ENCODE measurements at places on chromosomes 12 and 14.

DNA sequence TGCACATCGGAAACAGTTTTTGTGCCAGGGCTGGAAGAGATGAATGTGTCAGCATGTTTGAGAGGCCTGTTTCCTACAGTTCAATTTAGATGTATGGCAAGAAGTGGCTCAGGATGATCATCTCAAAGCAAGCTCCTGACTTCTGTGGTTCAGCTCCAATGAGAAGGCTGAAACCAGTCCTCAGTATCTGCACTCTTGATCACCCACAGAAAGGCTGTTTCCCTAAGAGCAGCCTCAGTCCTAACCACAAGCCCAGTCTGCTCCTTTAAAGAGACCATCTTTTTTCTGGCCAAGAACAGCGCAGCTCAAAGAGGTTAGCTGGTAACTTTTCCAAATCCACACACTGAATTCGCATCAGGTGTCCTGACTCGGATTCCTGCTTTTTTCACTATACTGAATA is 19.2 kb downstream of the CSRP2 start:
- DNase-seq = no peak

DNA sequence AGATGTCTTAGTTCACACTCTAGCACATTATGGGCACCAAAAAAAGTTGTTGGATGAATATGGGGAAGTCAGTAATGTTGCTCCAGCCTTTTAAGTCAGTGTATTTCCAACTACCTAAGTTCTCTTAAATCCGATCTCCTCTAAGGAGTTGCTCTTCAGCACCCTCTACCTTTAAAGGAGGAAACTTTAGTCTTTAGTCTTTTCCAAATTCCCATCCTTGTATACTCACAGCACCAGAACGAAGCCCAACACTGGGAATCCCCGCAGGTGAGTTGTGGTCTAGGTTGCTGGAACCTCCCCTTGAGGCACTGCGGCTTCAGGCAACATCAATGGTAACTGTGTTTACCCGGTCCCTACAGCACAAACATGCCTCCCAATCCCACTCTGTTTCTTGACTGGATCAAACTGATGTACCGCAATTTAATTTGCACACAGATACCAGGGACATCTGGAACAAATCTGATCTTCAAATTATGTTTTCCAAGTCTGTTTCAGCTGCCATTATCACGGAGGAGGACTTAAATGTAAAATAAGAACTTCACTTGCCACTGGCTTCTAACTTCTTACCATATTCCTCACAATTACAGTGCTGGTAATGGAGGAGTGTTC is 179.0 kb downstream of the FOXN3 start:
- no peak for DNase-seq

DNA sequence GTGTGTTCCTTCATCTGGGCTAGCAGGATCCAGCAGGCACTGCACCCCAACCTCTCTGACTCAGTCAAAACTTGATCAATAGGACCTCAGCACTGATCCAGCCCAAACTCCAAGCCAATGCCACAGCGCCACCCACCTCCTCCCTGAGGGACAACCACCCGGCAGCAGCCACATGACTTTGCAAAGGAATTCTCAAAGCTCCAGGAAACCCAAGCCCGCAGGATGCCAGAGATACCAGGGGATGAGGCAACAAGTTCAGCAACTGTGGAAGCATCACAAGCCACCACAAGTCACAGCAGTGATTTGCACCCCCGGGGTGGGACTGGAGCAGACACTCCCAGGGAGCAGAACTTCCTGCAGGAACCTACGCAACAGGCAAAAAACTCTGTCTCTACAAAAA is 37.3 kb downstream of the ACTN1 start:
- DNase-seq = peak; percentile 89

DNA sequence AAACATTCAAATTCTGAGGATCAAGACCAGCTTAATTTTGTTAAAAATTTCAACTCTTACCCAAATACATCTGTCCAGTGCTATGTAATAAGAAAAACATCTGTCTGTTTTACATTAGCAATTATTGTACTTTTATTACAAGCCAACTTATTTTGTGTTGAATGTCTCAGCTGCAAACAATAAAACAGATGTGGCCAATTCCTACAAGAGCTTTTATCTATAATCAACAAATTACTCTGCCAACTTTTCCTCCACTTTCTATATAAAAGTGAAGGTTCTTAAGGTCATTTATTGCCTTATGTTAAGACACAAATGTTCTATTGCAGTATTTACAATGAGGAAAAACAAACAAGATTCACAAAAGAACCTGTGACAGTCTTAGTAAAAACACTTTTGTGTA is 72.7 kb downstream of the NOVA1 start:
- no peak for DNase-seq

DNA sequence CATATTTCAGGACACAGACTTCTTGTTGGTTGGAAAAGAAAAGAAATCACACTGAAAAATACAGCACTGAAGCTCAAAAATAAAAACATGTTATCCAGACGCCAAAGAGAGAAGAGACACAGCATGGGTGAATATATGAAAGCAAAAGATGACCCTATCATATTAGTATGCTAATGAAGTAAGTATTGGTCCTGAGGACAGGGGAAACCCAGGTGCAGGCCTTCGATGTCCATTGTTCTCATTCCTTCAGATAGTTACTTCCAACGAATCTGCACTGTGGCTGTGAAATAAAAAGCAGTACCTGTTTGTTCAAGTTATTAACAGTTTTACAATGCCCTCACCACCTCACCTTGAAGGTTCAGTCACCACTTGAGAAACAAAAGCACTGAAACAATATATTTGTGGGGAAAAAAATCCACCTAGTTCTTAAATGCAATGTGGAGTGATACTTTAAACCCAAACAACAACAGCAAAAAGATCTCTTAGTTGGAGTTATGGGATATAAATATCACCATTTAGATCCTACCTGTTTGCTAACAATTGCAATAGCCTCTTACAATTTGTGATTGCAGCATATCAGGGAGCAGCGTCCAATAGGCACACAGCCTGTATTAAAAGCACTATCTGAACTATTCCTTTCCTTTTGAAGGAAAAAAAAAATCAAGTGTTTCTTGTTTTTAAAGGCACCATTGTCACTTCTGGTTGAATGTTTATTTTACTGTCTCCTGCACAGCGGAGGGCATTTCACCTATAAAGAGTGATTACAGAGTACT is 188.1 kb downstream of the BCAT1 start:
- DNase-seq = no peak

- DNase-seq = no peak
Observed at GRCh38 chr12:21939435-21939834, 1.8 kb downstream of the ABCC9 start.

DNA sequence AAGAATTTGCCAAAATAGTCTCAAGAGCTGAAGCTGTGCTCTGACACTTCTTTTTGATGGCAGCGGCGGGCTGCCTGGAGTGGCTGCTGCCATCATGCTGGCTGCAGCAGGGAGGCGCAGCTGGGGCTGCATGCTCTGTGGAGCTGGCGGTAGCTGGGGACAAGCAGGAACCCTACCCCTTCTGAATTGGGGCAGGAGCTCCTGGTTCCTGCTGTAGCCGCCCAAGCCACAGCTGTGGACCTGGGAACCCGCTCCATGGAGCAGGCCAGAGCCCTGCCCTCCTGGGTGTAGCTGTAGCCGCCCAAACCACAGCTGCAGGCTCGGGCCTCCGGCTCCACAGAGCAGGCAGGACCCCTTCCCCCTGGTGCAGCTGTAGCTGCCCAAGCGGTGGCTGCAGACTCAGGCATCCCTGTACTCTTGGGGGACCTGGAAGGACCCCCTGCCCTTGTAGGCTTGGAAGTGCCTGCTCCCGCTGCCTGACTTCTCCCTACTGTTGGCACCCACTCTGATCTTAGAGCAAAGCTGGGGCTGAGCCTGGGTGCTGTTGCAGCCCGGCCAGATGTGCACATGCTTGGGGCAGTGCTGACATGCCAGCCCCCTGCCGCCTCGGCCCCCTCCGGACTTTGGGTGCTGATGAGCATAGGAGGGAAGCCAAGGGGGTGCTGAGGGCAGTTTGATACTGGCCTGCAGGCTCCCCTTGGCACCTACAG is 33.3 kb downstream of the APAF1 start:
- DNase-seq = no peak

GRCh38 chr12:108839018-108839889 is 18.1 kb downstream of the SSH1 start:
- no peak for DNase-seq

- DNase-seq = no peak
Observed at GRCh38 chr12:118038137-118038536, 21.6 kb downstream of the RFC5 start.

DNA sequence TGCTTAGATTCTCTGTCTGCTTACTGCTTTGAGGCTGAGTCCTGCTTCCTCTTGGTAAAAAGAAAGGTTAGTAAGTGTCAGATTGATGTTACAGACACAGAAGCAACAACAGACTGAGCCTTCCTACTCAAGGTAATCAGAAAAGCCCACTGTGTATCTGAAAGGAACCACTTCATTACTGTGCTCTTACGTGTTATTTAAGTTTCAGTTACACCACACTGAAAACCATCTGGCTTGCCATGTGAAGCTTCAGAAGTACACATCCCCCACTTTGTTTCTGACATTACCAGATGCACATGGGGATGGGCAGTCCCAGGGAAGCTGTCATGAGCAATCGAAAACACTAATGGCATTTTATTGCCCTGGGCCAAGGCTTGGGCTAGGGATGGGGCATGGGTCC is 1290.1 kb downstream of the AACS start:
- no peak for DNase-seq

DNA sequence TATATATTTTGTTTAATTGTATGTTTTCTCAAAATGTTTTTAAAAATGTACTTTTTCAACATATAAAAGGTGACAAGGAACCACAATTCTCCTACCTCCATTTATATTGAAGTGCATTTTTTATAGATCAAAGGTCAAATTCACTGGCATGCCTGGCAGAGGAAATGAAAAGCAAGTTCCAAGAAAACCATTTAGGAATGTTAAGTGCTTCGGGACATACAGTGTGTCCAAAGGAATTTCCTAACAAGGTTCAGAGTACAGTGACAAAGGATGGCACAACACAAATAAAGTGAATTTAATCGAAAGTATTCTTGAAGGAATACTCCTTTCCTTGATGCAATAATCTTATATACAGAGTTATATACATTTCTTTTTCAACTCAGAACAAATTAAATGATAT is 242.3 kb downstream of the CCER1 start:
- no peak for DNase-seq

DNA sequence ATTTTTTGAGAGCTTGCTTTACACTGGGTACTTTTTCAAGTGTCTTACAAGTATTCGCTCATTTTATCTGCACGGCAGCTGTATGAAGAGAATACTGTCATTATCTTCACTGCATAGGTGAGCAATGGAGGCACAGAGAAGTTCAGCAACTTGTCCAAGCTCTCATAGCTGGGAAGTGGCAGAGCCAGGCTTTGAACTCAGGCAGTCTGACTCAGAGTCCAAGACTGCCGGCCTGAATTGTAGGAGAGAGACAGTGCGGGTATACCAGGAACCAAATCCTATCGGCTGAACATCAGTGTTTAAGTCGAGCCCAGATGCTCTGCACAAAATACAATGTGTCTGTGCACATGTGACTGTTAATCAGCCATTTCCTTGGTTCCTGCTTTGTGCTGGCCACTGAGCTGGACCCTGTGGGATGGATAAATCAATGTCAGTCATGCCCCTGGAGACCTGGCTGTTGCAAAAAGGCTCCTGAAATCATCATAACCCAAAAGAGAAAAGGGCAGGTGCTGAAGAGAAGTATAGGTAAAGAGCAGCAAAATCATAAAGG is 474.6 kb downstream of the DPF3 start:
- DNase-seq = no peak

DNA sequence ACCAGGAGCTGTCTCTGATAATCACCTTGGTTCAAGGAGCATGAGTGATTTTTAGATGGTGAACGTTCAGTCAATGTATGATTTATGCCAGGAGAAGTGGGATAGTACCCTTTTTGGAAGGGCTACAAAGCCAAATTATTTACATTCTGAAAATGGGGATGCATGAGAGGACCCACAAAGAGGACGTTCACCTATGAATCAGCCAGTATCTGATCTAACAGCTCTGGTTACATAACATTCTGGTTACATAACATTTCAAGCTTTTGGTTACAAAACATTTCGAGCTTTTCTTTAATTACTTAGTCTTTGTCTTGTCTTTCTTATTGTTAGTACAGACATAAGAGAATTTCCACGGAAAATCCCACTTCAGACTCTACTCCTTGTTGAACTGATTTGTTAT is 68.8 kb downstream of the SLCO1A2 start:
- no peak for DNase-seq

- no peak for DNase-seq
Observed at GRCh38 chr14:71749613-71750238, 182.5 kb upstream of the RGS6 start.

DNA sequence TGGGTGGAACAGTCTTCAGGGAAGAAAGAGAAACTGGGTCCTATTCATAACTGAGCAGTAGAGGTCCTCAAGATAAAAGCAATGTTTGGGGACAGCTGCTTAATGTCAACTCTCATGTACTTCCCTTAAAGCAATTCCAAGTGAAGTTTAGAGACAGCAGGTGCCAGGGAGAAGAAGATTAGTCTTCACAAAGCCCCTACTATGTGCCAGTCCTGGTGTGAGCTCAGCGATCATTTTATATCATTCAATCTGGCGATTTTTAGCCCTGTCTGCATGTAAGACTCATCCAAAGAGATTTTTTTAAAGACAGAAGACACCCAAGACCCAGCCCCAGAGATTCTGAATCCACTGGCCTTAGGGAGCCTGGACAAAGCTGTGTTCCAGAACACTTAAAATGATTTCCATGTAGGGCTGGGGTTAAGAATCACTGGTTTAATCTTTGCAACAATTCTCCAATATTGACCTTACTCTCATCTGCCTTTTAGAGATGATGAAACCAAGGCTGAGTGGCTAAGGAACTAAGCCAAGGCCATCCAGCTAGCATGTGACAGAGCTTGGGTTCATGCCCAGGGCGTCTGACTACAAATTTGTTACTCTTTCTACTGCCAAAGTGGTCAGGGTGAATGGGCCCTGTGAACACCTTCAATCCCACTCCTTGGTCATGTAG is 404.5 kb upstream of the TBX3 start:
- DNase-seq = no peak

DNA sequence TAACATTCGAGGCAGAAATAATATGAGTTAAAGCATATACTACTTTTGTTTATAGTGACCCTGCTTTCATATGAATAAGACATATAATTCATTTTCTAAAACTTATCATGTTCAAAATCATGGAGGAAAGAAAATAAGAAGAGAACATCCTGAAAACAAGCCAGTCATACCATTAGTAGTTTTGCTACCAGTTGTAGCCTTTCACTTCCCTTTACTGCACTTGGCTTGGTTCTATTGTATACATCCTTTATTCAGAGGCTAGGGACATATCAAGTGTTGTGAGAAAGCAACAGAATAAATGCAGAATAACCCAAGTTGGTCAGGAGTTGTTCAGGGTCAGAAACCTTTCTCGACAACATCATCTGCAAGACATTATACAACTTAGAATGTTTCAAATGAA is 598.7 kb downstream of the SOX5 start:
- DNase-seq = no peak
